Neural progenitor cell (in vitro differentiated cells): ENCODE measurements at places on chromosomes 11 and 22. TPM values are rescaled to one million over a fixed set of nuclear protein-coding genes. Genes with fewer than 3 reads are reported as not detected.

DNA sequence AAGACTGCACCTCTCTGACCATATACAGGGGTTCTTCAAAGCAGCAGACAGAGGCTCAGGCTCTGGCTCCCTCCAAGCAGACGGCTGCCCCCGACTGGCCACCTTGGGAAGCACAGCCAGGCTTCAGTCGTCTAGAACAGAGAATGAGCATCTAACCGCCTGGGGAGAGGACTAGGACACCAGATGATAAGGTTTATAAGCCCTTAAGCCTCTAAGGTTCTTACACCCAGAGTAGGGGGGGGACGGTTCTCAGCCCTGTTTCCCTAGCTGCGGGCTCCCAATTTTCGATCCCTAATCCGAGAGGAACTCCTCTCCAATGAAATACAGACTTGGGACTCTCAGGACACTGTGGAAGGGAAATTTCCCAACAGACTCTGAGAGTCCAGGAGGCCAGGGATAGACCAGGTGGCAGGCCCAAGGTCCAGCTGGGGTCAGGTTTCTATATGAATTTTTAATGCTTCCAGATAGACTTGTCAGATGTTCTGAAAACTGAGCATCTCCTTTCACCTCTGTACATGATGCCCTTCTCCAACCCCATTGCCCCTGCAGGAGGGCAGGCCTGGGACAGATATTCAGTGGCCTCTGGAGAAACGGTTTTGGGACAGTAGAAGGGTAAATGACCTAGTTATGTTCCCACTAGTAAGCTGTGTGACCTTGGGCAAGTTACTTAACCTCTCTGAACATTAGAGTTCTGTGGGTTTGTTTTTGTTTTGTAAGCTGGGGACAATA, 20.2 kb downstream of the RTN4RL2 start:
- peak; percentile 84 for DNase-seq

DNA sequence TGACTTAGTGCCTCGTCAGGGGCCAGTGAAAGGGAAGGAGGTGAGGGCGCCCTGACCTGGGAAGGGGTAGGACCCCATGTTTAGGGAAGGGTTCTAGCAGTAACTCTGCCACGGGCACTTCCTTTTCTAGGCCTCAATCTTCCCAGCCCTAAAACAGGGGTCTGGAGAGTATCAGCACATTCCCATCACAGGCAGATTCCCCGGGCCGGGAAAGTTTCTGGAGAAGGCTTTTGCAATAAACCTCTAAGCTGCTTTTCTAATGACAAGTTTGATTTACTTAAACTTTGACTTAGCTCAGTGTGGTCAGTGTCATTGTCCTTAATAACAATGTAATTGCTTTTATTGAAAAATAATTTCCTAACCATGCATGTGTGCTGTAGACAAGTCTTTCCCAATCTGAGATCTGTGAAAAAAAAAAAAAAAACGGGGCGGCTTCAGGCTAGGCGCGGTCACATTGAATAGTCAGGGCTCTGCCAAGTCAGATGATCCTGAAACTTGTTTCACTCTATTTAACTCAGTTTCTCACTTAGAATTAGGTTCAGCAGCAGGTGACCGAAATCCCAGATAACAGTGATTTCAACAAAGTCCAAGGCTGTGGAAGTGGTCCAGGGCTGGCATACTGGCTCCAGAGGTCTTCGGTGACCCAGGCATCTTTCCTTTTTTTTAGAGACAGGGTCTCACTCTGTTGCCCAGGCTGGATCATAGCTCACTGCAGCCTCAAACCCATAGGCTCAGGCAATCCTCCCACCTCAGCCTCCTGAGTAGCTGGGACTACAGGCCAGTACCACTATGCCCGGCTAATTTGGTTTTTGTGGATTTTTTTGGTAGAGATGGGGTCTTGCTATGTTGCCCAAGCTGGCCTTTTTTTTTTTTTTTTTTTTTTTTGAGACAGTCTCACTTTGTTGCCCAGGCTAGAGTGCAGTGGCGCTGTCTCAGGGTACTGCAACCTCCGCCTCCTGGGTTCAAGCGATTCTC, 19.5 kb upstream of the TAB1 start:
- no peak for DNase-seq

GRCh38 chr22:45548991-45549761, 46.5 kb downstream of the FBLN1 start:
- DNase-seq, result peak; percentile 14

GRCh38 chr11:69440876-69441275, 40.6 kb upstream of the LINC01488 start:
- DNase-seq, result no peak

- DNase-seq, result no peak
Observed at GRCh38 chr11:32464078-32464477, 28.7 kb upstream of the WT1 start.

DNA sequence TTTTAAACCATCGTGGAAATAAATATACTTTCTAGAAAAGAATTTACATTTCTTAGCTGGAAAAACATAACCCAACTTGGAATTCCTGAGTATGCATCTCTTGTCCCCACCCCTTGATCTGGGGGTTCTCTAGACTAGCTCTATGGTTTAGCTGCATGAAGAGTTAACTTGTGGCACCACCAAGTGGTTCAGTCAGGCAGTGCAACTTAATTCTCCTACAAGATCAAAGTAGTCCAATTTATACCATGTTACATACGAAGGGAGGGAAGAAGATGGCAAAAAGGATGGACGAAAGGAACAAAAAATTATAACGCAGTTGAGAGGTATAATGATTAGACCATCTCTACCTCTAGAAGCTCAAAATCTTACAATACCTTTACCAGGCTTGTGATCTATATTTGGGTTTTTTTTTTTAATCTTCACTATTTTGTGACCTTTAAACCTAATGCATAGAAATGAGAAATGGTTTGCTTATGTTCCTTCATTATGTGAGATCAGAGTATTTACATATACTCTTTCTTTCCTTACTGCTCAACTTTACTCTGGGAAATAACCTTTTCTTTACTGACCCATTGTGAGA, 28.5 kb upstream of the ALKBH3 start:
- peak; percentile 80 for DNase-seq

GRCh38 chr11:350723-351255, 18.5 kb upstream of the B4GALNT4 start:
- DNase-seq, result no peak

DNA sequence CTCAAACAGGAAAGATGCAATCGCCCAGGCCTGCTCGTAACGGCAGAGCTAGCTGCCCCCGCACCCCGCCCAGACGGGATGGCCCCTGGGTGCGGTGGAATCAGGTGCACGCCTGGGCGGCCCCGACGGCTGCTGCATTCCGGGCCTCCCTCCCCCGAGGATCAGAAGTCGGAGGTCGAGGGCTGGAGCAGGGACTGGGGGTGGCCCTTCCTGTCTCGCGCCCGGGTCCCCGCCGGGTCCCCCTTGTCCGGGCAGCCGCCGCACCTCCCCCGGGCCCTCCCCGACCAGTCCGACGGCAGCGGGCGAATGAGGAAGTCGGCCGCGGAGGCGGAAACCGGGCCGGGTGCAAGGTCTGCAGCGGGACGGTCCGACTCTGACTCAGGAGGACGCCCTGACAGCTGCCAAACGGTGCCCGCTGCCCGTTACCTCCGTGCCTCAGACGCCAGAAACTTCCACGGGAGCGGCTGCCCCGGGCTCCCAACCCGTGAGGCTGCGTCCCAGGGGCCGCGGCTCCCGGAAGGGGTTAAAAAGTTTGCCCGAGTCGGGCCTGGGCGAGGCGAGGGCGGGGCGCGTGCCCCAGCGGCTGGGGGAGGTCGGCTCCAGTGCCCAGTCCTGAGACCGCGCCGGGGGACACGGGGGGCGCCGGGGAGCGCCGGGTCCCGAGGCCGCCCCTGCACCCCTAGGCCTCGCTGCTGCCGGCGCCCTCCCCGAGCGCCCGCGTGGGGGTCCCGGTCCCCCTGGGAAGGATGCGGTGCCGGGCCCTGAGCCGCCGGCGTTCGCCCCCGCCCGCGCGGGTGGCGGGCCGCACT, 663 bp downstream of the MYH9 start:
- peak; percentile 50 for DNase-seq

DNA sequence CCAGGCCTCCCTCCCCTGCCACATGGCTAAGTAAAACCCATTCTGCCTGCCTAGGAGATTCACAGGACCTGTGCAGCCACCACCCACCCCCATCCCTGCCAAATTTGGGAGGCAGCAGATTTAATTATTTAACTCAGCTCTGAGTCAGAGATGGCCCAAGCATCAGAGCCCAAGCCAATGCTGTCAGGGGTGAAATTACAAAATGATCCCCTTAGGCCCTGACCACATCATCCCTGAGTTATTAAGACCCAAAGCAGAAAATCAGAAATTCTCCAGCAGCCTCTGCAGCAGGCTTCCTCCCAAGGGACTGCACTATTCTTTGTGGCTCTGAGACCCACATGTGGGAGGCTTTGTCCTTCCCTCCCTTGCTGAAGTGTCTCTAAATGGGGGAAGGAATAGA, 52.8 kb upstream of the RRAS2 start:
- DNase-seq, result no peak

DNA sequence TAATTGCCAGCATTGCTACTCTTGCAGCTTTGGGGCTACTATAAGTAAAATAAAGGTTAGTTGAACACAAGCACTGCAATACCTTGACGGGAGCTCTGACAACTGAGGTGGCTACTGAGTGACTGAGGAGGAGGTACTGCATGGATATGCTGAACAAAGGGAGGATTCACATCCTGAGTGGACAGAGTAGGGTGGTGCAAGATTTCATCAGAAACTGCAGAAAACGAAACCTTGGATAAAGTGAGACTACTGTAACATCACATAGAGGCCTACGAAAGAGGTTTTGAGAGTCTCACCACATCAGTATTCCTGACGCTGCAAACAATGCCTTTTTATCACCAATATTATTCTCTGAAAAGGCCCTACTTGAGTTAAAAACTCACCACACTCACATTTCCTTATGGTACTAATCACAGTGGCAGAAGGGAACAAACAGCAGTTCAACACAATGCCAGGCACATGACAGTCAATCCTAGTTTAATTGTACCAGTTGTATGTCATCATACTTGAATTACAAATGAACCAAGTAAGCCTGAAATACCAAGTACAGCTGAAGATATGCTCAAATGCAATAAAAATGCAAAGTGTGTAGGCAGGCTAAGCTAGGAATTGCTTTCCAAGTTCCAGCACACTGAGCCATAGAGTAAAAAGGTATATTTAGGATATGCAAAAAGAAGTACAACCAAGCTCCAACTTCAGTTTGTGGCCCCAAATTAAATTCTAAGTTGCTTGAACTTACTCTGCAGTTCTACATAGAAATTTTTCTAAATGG, 4.0 kb upstream of the GPR83 start:
- no peak for DNase-seq

DNA sequence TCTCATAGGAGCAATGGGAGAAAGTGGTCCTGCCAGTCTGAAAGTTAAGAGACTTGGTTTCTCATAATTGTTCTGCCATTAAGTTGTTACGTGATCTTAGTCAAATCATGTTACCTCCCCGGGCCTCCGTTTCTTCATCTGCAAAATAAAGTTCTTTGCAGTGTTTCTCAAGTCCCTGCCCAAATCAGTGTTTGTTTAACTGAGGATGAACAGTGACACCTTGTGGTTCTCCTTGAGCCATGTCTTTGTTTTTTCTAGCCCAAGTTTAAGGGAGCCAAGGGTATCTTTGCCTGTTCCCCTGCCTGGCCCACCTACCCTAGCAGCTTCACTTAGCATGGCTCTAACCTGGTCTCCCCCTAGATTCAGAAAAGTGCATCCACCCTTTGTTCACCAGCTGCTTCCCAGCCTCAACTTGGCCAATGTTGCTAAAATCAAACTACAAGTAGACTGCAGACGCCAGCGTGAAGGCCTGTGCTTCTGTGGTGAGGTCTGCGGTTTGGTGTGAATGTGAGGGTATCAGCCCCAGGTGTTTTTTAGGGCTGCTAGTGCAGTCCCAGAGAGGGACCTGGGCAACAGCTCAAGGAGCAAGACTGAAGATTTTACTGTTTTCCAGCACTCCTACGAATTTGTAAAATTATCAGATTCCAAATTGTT, 35.5 kb downstream of the FZD4 start:
- peak; percentile 75 for DNase-seq

DNA sequence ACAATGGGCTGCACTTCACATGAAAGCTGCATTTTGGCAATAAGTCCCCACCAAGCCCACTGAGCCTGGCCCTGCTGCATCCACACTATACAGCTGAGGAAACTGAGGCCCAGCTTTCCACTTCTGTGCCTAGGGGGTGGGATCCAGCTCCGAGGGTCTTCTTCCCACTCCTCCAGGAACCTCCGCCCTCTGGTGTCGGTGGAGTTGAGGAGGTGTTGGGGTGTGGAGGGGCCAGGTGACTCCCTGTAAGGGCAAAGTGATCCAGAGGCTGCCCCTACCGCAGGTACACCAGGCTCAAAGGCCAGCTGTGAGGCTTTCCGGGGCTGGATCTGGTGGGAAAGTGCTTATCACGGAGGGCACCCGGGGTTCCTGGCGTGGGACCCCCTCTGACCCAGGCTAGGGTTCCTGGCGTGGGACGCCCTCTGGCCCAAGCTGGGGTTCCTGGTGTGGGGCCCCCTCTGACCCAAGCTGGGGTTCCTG, 125.0 kb downstream of the KCNQ1 start:
- no peak for DNase-seq

- peak; percentile 85 for DNase-seq
Observed at GRCh38 chr11:96054870-96055705, 131.2 kb upstream of the MTMR2 start.

- no peak for DNase-seq
Observed at GRCh38 chr11:380491-380890, 11.2 kb downstream of the B4GALNT4 start.

- DNase-seq, result no peak
Observed at GRCh38 chr11:7520981-7521487, 7.2 kb downstream of the PPFIBP2 start.

- DNase-seq, result no peak
Observed at GRCh38 chr22:48204296-48204695, 1441.8 kb downstream of the TBC1D22A start.

DNA sequence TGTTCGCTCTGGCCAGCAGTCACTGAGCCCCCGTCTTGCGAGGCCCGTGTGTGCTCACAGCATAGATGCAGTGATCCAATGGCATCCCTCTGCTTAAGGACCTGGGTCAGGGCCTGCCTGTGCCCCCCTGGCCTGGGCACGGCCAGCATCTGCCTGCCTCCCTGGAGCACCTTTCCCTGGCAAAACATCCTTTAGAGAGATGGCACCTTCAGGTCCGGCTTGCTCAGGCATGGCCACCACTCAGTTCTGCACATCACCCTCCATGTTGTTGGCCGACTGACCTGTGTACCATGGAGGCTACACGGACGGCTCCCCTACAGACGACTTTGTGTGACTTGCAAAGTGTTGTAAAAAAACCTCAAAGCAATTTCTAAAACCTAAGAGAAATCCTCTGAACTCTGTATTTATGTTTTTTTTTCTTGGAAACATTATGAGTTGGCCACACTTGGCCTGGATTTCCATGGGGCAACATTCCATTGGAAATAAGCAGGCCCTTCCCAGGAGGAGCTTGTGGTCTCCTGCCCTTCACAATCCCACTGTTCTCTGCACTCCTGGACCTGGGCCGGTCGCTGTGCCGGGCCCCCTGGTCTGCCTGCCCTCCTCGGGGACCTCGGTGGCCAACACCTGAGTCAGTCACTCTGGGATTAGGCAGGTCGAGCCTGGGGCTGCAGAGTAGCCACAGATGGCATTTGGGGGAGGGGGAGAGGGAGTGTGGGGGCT, 592.4 kb downstream of the TBC1D22A start:
- DNase-seq, result no peak

GRCh38 chr11:33953289-33953688, 61.4 kb upstream of the LMO2 start:
- no peak for DNase-seq

Gene MAPK8IP2
- 0.74 TPM in 1 of 2 replicates, not detected in the other for total RNA-seq

Gene POU2AF3
- total RNA-seq, result 0.59 and 2.1 TPM in 2 replicates

Gene BATF2
- 0.28 TPM in 1 of 2 replicates, not detected in the other for total RNA-seq

Gene ANO5
- total RNA-seq, result 9.9 and 16.5 TPM in 2 replicates

Gene POLR2L
- 12.9 and 27.5 TPM in 2 replicates for total RNA-seq

Gene GPR137
- 4.9 and 30.8 TPM in 2 replicates for total RNA-seq

Gene OR52I2
- not detected in 2 replicates for total RNA-seq

Gene LIPT2
- 15.2 and 16.9 TPM in 2 replicates for total RNA-seq

Gene FXYD2
- 1.7 and 1.9 TPM in 2 replicates for total RNA-seq

Gene ZPR1
- 38.5 and 48.2 TPM in 2 replicates for total RNA-seq

Gene FGF19
- 0.09 TPM in 1 of 2 replicates, not detected in the other for total RNA-seq
